ENCODE measurements at places on chromosomes 16 and 17.

- H3K4me1 ChIP-seq: no peaks in the 10 kb centered on the region
- no peak overlapping the region for H3K27ac ChIP-seq
- H3K36me3 ChIP-seq: peaks cover 42% of the 10 kb centered on the region
- no peaks in the 10 kb centered on the region for H3K27me3 ChIP-seq
These were observed 144.8 kb downstream of the MRTFB start for GRCh38 chr16:14215941-14216340.

GRCh38 chr17:34153991-34154390, 101.1 kb upstream of the CCL2 start:
- no peaks in the 10 kb centered on the region for H3K4me1 ChIP-seq
- H3K27ac ChIP-seq: no peak overlapping the region
- H3K4me3 ChIP-seq: no peak overlapping the region
- no peaks in the 10 kb centered on the region for H3K36me3 ChIP-seq

DNA sequence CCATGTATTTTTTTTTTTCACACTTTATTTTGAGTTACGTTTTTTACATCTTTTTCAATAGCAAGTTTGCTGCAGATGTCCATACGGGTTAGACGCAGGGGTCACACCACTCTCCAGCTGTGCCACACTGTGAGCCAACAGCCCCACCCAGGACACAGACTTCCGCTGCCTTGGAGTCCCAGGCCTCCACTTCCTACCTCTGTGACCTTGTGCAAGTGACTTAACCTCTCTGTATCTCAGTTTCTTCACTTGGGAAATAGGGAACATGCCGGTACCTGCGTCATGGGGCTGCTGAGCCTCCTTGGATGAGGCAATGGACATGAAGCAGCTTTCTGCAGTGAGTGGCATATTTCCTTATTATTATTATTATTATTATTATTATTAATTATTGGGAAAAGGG, 3.3 kb upstream of the PITPNA start:
- H3K36me3 ChIP-seq: no peaks in the 10 kb centered on the region
- no peak for DNase-seq
- no peaks in the 10 kb centered on the region for H3K4me1 ChIP-seq
- no peak overlapping the region for H3K27ac ChIP-seq
- H3K4me3 ChIP-seq: no peak overlapping the region

DNA sequence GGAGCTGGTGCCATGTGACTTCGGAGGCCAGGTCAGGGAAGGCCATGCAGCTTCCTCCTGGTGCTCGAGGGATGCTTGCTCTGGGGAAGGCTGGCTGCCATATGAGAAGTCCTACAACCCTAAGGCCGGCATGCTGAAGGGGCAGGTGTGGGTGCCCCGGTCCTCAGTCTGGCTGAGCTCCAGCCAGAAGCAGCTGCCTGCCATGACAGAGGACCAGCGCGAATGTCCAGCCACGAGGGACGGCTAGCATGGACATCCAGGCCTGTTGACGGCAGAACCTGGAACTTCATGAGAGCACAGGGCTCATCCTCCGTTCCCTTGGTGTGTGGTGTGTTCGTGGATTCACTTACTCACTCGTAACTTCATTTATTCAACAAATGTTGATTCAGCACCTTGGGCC, 140.6 kb downstream of the IRF8 start:
- no peak overlapping the region for H3K27ac ChIP-seq
- H3K36me3 ChIP-seq: no peaks in the 10 kb centered on the region
- H3K4me3 ChIP-seq: no peak overlapping the region
- peaks cover 43% of the 10 kb centered on the region for H3K27me3 ChIP-seq
- no peaks in the 10 kb centered on the region for H3K4me1 ChIP-seq

- no peak for DNase-seq
- H3K4me3 ChIP-seq: no peak overlapping the region
- H3K27me3 ChIP-seq: no peaks in the 10 kb centered on the region
- no peaks in the 10 kb centered on the region for H3K36me3 ChIP-seq
- no peaks in the 10 kb centered on the region for H3K4me1 ChIP-seq
These were observed 35.0 kb upstream of the HSBP1 start for GRCh38 chr16:83772806-83773205.

- H3K27me3 ChIP-seq: no peaks in the 10 kb centered on the region
- H3K36me3 ChIP-seq: no peaks in the 10 kb centered on the region
- no peaks in the 10 kb centered on the region for H3K4me1 ChIP-seq
- H3K4me3 ChIP-seq: no peak overlapping the region
- no peak for DNase-seq
These were observed 33.3 kb downstream of the TNFRSF13B start for GRCh38 chr17:16938496-16939207.

DNA sequence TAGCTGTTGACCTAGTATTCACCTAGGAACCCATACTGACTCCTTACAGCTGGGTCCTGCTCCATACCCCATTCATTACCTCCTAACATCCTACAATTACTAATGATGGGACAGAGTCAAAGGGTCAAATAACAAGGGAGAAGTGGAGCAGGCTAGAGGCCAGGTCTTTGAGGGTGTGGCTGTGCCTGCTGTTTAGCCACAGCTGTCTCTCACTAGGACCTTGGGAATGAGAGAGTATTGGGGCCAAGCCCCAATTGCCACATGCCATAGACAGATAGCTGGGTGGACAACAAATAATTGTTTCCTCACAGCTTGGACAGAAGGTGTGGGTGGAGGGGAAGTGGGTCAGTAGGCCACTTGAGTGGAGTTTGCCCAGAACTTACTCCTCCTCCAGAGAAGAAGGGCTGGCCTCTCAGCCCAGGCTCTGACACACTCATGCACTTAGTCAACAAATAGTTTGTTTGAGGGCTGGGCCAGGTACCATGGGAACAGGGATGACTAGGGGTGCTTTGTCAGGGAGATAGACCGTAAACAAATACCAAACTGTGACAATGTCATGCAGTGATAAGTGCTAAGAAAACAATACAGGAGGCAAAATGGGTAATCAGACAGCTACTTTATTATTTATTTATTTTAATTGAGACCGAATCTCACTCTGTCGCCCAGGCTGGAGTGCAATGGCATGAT, 10.2 kb upstream of the CENPT start:
- H3K4me1 ChIP-seq: peaks cover 30% of the 10 kb centered on the region
- H3K27me3 ChIP-seq: no peaks in the 10 kb centered on the region
- DNase-seq: peak; percentile 80
- H3K4me3 ChIP-seq: no peak overlapping the region
- H3K27ac ChIP-seq: peak overlapping the region; percentile 26

All from RWPE2 (cell line).